ENCODE measurements at places on chromosomes 7 and 10.

DNA sequence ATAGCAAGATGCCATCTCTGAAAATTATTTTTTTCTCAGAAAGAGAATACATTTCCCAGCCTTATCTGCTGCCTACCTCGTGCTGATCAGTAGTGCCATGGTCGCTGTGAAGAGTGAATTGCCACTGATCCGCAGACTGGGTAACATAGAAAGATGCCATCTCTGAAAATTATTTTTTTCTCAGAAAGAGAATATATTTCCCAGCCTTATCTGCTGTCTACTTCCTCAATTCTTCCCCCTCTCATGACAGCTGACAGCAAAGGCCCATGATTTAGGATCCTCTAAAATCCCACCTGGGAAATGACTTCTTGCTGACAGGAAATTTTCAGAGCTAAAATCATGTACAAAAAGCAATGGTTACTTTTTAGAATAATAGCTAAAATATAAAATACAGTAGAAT, 92.5 kb upstream of the AHR start:
- no peak for DNase-seq

DNA sequence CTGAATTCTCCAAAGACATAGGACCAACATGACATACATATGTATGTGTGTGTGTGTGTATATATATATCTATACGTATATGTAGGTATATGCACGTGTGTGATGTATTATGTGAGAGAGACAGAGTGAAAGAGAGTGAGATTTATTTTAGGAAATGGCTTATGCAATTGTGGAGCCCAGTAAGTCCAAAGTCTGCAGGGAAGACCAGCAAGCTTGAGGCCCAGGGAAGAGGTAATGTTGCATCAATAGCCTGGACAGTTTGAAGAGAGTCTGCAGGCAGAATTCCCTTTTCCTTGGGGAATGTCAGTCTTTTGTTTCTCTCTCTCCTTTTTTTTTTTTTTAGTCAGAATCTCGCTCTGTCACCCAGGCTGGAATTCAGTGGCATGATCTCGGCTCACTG, 33.0 kb upstream of the CARD11 start:
- DNase-seq: no peak

DNA sequence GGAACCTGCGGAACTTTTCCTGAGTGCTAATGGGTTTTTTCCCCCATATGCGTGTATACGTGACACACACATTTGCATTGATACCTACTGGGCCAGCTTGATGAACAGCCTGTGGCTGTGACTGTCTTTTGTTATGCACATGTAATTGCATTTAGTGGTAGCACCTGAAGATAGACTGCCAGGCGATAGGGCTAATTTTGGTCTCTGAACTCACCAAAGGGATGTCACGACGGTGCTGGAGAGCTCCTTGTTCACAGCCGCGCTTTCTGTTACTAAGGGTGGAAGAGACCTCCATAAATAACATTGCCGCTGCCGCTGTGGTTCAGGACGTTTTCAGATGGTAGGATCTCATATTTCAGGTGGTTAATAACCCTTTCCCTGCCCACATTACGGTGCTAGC, 133.2 kb downstream of the CAMK1D start:
- no peak for DNase-seq

GRCh38 chr7:54252256-54253035, 289.7 kb upstream of the VSTM2A start:
- no peak for DNase-seq

DNA sequence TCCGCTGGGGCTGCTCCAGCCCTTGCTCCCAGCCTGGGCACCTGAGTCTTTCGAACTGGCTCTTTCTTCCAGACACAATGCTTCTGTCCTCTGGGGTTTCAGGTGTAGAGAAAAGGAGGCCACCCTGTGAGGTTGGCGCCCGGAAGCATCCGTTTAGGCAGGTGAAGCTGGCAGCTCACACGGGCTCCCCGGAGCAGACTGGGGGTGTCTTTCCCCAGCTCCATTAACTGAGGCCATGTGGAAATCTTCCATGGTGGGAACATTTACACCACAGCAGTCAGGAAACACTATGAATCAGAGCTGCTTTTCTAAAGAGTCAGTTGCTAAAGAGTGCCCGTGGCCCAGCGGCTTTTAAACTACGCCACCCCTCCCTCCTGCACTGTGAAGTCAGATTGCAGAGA, 29.2 kb downstream of the PRKAG2 start:
- no peak for DNase-seq

- DNase-seq: no peak
Measured at GRCh38 chr7:23469961-23470250, 385 bp downstream of the IGF2BP3 start.

DNA sequence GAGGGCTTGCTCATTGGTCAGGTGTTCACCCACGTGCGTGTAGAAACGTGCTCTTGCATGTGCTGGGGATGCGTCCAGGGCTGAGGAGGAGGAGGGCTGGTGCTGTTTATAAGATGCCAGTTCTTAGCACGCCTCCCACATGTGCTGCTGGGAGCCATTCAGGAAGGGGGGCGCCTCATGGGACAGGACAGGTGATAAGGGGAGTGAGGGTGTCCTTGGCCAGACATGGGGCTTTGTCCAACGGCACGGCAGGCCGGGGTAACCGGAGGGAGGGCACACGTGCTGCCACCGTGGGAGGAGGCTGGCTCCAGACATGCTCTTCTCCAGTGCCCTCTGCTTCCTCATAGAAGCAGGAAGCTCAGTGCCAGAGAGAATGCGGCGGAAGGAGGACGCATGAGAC, 150.0 kb downstream of the ZMYND11 start:
- no peak for DNase-seq

All from germinal center (tissue), 1 donor.